Stimulated activated CD4-positive, alpha-beta T cell treated with anti-CD3 and anti-CD28 coated beads, TNF-alpha, amount 100 ng/mL, for 24 hours (primary cell): ENCODE measurements at places on chromosomes 3 and 15.

GRCh38 chr15:94722024-94722636 is 490.8 kb downstream of the MCTP2 start:
- DNase-seq, result no peak

DNA sequence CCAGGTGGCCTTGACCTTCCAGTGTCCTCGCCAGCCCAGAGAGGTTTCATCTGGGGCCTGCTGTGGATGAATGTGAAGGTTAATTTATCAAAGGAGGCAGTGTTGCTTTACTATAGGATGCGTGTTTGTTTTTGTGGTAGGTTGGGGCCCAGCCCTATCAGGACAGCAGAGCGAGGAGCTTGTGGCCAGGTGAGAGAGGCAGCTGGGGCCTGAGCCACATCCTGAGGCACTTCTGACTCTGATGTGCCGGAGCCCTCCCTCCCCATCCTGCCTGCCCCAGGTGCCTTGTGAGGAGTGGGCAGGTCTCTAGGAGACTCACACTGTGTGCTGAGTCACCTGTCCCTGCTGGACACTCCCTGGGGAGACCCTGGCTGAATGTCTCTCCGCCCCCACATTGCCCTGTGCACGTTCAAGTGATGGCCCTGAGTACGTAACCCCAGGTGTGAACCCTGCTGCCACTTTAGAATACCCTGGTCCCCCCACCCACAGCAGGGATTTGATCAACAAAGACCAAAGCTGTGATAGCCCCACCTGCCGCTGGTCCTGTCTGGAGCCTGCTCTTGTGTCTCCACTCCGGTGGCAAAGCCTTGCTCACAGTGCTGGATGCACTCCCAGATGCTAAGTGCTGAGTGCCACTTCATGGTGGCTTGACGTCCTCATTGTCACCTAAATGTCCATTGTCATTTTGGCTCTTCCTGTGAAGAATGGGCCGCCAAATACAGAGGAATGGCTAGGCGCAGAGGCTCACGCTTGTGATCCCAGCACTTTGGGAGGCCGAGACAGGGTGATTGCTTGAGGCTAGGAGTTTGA is 16.0 kb downstream of the FBLN2 start:
- DNase-seq, result no peak

DNA sequence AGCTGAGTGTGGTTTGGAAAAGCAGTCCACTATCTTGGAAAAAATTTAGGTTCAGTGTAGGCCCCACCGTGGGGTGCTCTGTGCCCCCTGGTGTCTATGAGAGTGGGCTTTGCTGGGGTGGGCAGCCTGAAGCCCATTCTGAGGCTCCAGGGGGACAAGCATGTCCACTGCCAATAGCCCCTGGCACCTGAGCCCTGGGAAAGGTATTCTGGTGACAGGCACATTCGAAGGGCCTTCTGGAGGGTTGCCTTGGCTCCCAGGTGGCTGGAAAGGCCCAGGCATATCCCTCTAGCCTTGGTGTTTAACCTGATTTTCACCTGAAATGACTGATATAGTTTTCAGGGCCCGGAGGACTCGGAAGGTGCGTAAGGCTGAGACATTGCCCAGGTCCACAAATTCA is 36.1 kb downstream of the SCN5A start:
- no peak for DNase-seq

DNA sequence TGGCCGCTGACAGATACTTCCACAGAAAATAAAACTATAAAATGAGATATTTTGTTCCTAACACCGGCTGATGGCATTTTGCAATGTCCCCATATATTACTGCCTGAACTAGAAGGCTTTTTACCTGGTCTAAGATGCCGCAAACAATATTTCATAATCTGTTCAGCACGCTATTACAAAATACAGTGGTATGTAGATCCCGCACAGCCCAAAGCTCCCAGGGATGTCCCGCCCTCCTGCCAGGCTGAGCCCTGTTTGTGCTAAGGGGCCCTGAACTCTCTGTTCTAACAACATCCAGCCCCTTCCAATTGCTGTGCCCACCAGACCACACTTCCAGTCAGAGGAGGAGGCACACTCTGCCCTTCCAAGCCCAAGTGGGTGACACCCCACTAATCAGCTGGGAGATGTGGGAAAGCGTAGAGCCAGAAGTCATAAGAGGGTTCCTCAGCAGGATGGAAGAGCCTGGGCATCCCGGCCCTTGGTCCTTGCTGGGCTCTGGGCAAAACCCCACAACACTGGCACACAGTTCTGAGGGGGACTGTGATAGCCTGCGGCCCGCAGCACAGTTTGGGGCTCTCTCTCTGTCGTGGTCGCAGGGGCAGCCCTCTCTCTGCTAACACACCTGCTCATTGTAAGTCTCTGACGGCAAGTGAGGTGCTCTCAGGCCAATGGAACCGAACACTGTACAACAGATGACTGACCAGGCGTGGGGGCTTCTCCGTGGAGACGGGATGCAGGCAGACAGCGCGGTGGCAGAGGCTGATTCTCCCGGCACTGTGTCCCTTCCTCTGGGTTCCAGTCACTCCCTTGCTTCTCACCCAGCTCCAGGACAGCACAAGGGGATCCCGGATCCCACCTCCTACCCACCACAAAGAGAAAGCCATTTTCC is 55.2 kb downstream of the PCSK6 start:
- no peak for DNase-seq

DNA sequence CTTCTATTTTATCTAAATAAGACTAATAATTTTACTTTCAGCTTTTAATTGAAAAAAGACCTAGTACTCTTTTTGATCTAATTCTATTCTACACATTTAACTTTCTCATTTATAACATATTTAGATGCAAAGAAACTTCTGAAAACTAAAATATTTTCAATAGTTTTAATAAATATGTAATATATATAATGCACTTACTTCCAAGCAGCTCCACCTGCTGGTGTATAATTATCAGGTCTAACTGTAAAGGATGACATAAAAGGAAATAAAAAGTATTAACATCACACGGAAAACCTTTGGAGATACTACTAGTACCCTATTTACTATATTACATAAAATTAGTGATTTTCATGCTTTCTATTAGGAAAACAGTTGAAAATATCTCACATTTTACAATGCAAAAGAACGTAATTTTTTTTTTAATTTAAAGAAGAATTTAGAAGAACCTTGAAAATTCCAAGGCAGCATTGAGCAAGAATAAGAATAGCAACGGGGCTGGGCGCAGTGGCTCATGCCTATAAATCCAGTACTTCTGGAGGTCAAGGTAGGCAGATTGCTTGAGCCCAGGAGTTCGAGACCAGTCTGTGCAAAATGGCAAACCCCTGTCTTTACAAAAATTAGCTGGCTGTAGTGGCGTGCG is 10.2 kb downstream of the PLSCR5 start:
- DNase-seq, result no peak

- DNase-seq, result no peak
Observed at GRCh38 chr3:119585208-119585607, 5.9 kb downstream of the ADPRH start.

- no peak for DNase-seq
Observed at GRCh38 chr15:52523192-52523591, 5.5 kb downstream of the MYO5A start.

DNA sequence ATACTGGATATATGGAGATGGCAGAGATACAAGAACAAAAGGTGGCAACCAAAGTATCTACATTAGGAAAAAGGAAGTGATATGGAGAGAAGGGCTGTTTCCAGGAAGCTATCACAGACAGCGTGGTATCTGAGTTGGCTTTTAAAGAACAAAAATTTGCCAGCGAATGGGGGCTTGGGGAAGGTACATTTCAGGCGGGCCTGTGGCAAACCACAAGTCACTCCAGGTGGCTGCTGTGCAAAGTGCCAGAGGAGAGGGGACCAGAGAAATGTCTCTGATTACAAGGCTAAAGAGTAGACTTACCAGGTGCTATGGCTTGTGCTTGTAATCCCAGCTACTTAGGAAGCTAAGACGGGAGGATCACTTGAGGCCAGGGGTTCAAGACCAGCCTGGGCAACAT is 91.1 kb downstream of the MSL2 start:
- no peak for DNase-seq

DNA sequence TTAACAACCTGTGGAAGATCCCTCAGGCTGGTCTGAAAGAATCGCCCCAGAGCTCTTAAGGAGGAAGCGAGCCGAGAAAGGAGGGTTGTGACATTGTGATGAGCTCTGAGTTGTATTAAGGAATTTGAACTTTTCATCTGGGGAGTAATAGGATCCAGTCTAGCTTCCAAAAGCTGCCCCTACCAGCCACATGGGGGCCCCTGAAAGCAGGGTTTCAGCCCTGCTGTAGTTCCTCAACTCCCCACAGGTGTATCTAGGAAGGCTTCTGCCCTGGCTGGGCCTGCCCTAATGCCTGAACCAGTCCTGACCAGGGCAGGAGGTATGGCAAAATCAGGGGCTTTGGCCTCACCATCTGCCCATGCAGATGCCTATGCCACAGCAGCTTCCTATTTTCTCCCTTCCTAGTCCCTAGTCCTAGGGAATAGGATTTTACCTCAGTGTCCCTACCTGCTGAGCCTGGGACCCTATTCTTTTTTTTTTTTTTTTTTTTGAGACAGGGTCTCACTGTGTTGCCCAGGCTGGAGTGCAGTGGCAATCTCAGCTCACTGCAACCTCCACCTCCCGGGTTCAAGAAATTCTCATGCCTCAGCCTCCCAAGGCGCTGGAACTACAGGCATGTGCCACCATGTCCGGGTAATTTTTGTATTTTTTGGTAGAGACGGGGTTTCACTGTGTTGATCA is 5.0 kb upstream of the AP3S2 start:
- DNase-seq, result no peak

GRCh38 chr15:79186616-79187015 is 95.9 kb upstream of the ANKRD34C start:
- no peak for DNase-seq

- no peak for DNase-seq
Observed at GRCh38 chr15:101610611-101611000, 41.6 kb downstream of the TM2D3 start.
